ENCODE measurements at places on chromosomes 13 and 19. TPM values are rescaled to one million over a fixed set of nuclear protein-coding genes. Genes with fewer than 3 reads are reported as not detected.

DNA sequence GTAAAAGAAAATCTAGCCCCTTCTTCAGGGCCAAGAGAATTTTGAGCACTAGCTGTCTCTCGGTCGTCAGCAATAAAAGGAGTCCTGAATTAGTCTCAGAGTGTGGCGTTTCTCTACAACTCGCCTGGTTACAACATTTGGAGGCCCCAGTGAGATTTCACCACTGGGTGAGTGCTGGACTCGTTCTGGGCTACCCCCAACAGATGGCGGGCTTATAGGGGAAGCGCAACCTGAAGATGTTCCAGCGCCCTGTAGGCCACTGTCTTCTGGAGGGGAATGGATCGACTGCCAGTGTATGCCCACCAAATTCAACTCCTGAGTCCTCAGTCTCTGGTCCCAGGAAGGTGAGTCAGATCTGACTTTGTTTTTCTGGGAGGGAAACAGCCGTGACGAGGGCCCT is 11.7 kb upstream of the ZNF181 start:
- DNase-seq, result no peak
- H3K4me1 ChIP-seq, result no peaks in the 10 kb centered on the region
- no peaks in the 10 kb centered on the region for H3K36me3 ChIP-seq
- no peak overlapping the region for H3K4me3 ChIP-seq

GRCh38 chr13:78238911-78239310 is 320.3 kb upstream of the EDNRB start:
- DNase-seq, result no peak
- H3K4me1 ChIP-seq, result no peaks in the 10 kb centered on the region
- no peak overlapping the region for H3K27ac ChIP-seq
- H3K4me3 ChIP-seq, result no peak overlapping the region

- no peak overlapping the region for H3K27ac ChIP-seq
- no peak for DNase-seq
- no peak overlapping the region for H3K4me3 ChIP-seq
- H3K27me3 ChIP-seq, result no peaks in the 10 kb centered on the region
- H3K4me1 ChIP-seq, result no peaks in the 10 kb centered on the region
- no peaks in the 10 kb centered on the region for H3K36me3 ChIP-seq
Observed at GRCh38 chr13:81001828-81002385, 661.0 kb upstream of the SPRY2 start.

DNA sequence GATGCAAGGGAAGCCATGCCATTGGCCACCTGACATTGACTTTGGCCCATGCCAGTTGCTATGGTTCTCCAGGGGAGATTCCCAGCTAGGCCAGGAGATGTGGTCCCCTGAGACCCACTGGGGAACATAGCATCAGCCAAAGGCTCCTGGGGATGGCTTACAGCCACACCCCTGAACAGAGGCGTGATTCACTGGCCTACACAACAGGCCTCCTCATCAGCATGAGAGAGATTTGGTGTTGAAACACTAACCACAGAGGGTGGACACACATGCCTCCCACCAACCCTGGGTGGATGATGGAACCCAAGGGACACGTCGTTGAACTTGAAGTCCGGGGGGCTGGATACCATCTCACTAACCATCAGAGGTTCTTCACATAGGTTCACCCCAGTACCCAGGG is 14.4 kb downstream of the IQCN start:
- no peaks in the 10 kb centered on the region for H3K27me3 ChIP-seq
- no peak for DNase-seq
- no peak overlapping the region for H3K4me3 ChIP-seq
- H3K27ac ChIP-seq, result no peak overlapping the region

Gene IGFLR1
- total RNA-seq, result 5.4 TPM

Gene TNNI3
- total RNA-seq, result 1.2 TPM

Gene FLT3LG
- 2.9 TPM for total RNA-seq
